ENCODE measurements at places on chromosomes 5 and 9. TPM values are rescaled to one million over a fixed set of nuclear protein-coding genes. Genes with fewer than 3 reads are reported as not detected.

GRCh38 chr5:179132586-179133355, 72.6 kb downstream of the ZNF354C start:
- H3K27me3 ChIP-seq = no peaks in the 10 kb centered on the region
- no peak for DNase-seq
- H3K36me3 ChIP-seq = no peaks in the 10 kb centered on the region
- no peak overlapping the region for H3K4me3 ChIP-seq
- H3K27ac ChIP-seq = no peak overlapping the region

DNA sequence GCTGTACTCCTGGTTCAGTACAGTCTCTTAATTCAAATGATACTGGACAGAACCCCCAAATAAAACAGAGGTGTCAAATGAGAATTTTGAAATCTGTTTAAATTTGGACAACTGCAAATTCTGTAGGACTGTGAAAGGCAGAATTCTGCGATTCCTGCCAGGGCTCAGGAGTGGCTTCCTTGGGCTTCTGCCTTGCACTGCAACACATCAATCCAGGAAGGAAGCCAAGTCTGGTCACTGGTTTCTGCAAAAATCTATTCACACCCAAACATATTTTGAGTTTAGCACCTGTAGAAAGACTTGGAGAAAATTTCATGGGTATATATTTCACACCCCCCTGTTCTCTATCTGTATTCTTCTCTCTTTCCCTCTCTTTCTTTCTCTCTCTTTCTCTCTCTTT, 37.5 kb upstream of the FST start:
- H3K4me3 ChIP-seq = no peak overlapping the region
- H3K36me3 ChIP-seq = no peaks in the 10 kb centered on the region
- no peak for DNase-seq

TMED9 gene
- 97.1 TPM for total RNA-seq

CD74 gene
- 1,049 TPM for total RNA-seq

GRCh38 chr5:95725071-95725820, 5.9 kb upstream of the RHOBTB3 start:
- H3K27ac ChIP-seq = no peak overlapping the region
- H3K4me3 ChIP-seq = no peak overlapping the region
- no peak for DNase-seq
- H3K36me3 ChIP-seq = no peaks in the 10 kb centered on the region
- peaks cover 27% of the 10 kb centered on the region for H3K4me1 ChIP-seq
- H3K27me3 ChIP-seq = no peaks in the 10 kb centered on the region

DNA sequence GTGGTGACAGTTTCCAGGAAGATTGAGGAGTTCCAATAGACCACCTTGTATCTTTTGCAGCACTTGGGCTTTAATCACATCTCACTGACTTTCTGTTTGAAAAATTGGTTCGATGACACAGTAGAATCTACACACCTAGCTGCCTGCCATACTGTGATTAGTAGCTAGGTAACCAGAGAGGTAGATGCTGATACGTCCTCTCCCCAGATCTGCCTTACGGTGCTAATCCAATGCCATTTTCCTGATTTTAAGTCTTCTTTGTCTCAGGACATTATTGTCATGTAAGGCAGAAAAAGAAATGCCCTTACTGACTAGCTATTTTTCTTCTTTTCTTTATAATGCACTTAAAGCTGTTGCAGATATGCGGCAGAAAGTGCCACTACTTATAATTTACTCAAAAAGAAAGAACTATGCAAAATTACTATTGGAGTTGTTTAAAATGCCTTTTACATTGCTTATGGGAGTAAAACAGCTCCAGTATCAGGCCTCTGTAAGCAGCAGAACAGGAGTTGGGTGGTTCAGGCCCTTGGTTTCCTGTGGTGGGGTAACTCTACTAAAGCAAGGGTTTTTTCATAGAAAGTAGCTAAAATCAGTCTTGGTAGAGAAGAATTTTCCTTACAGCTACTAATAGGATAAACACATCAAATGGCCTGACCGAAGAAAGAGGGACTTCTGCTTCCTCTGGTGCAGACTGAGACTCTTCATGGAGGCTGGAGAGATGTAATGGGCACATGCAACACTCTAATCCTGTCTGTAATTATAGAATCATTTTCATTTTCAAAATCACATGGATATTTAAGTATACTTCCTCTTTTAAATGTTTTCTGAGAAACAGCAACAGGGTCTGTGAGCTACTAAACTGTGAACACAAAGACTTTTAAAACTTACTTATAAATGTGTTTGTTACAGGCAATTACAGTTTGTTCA, 177.2 kb downstream of the MAPKAP1 start:
- H3K27ac ChIP-seq = no peak overlapping the region
- no peak for DNase-seq
- no peaks in the 10 kb centered on the region for H3K27me3 ChIP-seq
- H3K4me1 ChIP-seq = no peaks in the 10 kb centered on the region

DNA sequence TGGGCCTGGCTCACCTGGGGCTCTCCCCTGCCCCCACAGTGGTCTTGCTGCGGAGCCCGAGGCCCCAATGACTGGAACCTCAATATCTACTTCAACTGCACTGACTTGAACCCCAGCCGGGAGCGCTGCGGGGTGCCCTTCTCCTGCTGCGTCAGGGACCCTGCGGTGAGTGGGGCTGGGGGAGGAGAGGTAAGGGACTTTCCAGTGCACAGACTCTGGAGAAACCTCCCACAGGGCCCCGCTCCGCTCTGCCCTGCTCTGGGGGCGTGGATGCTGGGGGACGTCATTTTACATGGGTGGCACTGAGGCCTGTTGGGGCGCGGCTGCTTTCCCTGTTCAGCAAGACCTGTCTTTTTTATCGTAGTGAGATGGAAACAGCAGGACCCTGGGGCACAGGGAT, 7.6 kb downstream of the TSPAN17 start:
- no peak for DNase-seq
- no peak overlapping the region for H3K27ac ChIP-seq
- no peaks in the 10 kb centered on the region for H3K27me3 ChIP-seq
- H3K4me1 ChIP-seq = peaks cover 15% of the 10 kb centered on the region
- H3K36me3 ChIP-seq = peaks cover 53% of the 10 kb centered on the region

DNA sequence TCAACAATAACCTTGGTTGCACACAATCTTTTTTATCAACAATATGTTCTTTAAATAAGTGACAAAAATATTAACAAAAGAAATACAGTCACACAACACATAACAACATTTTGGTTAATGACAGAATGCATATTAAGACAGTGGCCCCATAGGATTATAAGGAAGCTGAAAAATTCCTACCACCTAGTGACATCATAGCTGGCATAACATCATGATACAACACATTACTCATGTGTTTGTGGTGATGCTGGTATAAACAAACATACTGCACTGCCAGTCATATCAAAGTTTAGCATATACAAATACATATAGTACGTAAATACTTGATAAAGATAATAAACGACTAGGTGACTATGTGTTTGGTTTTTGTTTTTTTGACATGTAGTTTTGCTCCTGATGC, 344.8 kb upstream of the POU5F2 start:
- H3K36me3 ChIP-seq = no peaks in the 10 kb centered on the region
- no peak overlapping the region for H3K27ac ChIP-seq
- H3K4me3 ChIP-seq = no peak overlapping the region

GRCh38 chr9:70192707-70193106, 66.1 kb upstream of the SMC5 start:
- H3K4me3 ChIP-seq = no peak overlapping the region
- no peaks in the 10 kb centered on the region for H3K36me3 ChIP-seq
- H3K27ac ChIP-seq = no peak overlapping the region

DNA sequence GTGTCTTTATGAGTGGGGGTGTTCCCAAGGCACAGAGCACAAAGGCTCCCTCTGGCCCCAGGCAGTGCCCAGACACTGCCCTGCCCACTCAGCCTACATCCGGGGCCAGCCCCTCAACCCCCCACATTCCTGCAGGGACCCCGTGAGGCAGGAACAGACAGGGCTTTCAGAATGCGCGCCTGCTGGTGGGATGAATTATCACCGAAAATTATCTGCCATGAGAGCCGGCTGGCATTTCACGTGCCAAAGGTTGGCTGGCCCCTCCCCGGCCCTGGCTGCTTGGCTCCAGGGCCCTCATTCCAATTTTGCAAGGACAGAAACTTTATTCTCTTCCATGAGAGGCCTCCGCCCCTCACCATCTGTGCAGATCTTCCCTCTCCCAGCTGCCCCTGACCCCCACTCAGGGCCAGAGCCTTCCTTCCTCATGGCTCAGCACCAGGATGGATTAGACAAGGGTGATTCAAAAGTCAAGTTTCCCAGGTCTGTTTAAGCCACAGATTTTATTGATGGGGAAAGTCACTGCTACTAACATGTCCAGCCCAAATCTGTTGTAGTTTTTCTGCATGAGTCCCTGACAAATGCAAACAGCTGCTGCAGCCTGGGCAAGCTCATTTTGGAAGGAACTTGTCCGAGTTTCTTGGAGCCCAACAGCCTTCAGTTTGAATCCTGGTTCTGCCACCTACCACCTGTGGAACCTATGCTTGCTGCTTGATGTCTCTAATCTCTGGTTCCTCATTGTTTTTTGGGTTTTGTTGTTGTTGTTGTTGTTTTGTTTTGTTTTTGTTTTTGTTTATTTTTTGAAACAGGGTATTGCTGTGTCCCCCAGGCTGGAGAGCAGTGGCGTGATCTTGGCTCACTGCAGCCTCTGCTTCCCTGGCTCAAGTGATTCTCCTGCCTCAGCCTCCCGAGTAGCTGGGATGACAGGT, 32.3 kb upstream of the WDR38 start:
- no peaks in the 10 kb centered on the region for H3K36me3 ChIP-seq
- no peak overlapping the region for H3K4me3 ChIP-seq
- peak overlapping the region; percentile 68 for H3K27ac ChIP-seq
- H3K4me1 ChIP-seq = no peaks in the 10 kb centered on the region
- DNase-seq = no peak

DNA sequence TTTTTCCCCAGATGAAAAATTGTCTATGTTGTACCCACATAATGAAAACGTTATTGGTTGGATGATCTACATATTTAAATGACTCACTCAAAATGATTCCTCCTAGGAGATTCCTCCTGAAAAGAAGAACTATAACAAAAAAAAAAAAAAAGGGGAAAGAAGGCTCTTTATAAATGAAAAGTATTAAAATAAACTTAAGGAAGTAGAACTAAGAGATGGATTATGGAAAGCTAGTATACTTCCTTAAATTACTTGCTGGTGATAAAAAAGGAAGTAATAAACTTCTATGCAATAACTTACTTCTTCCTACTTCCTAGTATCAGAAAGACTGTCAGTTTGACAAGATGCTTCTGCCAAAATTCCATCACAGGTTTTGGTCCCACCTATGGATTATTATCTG, 1087.7 kb downstream of the CDH12 start:
- no peaks in the 10 kb centered on the region for H3K4me1 ChIP-seq
- H3K4me3 ChIP-seq = no peak overlapping the region
- H3K27ac ChIP-seq = no peak overlapping the region
- no peak for DNase-seq
- H3K36me3 ChIP-seq = no peaks in the 10 kb centered on the region

DNA sequence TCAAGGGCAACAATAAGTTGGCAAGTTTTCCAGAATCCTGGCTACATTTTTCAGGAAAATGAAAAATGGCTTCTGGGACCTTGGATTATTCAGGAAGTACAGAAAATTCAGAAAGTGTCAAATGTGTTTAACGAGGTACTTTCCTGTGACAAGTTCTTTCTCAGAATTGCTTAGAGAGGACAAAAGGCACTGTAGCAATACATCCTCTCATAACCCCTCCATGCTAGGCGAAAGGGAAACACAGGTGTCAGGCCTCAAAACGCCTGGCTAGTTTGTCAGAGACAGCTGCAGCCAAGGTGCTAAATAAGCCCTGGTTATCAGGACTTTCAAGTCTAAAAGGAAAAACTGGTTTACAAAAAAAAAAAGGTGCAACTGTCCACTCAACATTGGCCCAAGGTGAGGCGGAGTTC, 115.2 kb downstream of the GNAQ start:
- H3K27me3 ChIP-seq = no peaks in the 10 kb centered on the region
- no peak overlapping the region for H3K27ac ChIP-seq
- no peaks in the 10 kb centered on the region for H3K36me3 ChIP-seq
- no peak for DNase-seq

DNA sequence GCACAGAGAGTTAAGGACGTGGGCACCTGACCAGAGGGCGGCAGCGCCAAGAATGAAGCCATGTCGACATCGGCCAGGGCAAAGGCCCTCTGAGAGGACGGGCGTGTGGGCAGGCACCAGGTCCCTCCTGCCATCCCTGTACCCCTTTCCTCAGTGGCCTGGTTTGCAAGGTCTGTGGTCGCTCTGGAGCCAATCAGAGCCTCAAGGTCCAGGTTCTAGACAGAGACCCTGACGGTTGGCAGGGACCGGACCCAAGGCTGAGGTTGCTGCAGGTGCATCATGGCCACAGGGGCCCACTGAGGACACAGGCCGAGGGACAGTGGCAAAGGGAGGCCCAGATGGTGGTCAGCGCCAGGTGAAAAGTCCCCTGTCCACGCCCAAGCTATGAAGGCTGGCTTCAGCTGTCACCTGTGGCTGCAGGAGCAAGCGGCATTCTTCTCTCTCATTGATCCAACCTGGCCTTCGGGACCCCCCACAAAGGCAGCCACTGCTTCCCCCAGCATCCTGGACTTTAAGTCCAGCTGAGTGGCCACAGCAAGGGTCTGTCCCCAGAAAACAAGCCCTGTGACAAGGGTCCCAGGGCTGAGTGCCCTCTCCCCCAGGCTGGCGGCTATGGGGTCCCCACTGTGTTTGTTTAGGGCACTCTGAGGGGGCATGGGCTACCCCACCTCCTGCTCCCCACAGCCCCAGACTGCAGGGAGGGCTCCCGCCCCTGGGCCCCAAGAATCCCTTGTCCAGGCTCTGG, 48.9 kb downstream of the VAV2 start:
- no peaks in the 10 kb centered on the region for H3K36me3 ChIP-seq
- H3K27me3 ChIP-seq = no peaks in the 10 kb centered on the region
- H3K4me1 ChIP-seq = peaks cover 9% of the 10 kb centered on the region
- no peak overlapping the region for H3K4me3 ChIP-seq
- H3K27ac ChIP-seq = no peak overlapping the region
- DNase-seq = no peak

DNM1 gene
- 19.9 TPM for total RNA-seq

NR2F1 gene
- 65.1 TPM for total RNA-seq

- H3K27me3 ChIP-seq = no peaks in the 10 kb centered on the region
- H3K4me3 ChIP-seq = no peak overlapping the region
Observed at GRCh38 chr9:94826644-94827410, 100.3 kb downstream of the AOPEP start.

DNA sequence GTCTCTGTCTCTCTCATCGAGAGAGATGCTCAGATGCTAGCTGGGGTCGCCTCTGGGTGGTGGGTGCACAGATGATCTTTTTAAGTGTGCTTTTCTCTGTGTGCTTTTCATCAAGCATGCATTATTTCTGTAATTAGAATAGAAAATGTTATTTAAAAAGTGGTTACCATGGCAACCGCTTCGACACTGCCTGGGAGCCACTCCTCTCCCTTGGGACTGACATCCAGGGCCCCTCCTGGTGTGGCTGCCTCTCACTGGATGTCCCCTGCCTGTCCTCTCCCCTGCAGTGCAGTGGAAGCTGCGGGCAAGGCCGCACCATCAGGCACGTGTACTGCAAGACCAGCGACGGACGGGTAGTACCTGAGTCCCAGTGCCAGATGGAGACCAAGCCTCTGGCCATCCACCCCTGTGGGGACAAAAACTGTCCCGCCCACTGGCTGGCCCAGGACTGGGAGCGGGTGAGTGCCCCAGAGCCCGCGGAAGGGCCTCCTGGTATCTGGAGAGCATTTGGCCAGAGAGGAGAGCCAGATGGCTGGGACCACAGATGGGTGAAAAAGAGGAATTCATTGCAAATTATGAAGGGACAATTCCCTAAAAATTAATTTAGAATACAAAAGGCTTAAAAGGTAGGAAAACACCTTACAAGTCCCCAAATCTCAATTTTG, 34.7 kb downstream of the ADAMTSL2 start:
- DNase-seq = no peak
- no peaks in the 10 kb centered on the region for H3K27me3 ChIP-seq
- peaks cover 9% of the 10 kb centered on the region for H3K4me1 ChIP-seq
- no peak overlapping the region for H3K27ac ChIP-seq
- H3K4me3 ChIP-seq = no peak overlapping the region
